ENCODE measurements at places on chromosomes 2 and 18.

DNA sequence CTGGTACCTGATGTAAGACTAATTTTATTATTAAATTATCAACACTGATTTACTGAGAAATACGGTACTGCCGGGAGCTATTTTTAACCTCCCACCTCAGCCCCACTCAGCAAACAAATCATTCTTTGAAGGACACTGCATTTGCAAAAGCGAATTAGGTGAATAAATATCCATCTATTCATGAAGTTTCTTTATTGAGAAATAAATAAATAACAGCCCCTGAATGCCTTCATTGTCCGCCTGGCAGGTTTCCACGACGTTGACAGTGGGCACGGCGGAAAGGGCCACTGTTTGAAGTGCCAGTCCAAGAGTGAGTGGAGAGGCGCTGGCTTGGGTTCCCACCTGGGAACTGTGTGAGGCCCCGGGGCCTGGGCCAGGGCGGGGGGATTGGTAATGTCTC is 15.7 kb downstream of the C1QL2 start:
- DNase-seq, result no peak

DNA sequence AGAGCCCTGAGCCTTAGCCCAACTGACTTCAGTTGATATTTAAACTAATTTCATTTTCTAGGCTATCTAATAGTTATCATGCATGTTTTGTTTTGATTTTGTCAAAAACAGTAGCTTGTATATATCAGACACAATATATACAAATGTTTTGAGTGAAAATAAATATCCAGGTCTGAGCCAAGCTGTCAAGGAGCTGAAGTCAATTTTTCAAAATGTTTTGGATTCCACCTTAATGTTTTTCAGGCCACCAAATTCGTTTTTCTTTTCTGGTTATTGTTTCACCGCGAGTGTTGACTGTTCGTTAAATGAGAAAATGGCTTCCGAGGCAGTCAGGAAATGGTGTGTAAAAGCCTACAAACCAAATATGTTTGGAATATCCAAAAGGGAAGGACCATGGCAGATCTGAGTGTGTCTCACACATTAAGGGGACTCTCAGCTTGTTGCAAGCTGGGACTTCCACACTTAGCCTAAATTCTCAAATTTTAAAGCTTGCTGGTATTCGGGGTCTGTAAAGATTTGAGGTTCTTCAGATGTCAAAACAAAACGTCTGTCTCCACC is 2.8 kb downstream of the HOXD12 start:
- DNase-seq, result no peak

GRCh38 chr2:158775273-158776027 is 19.7 kb upstream of the DAPL1 start:
- no peak for DNase-seq

DNA sequence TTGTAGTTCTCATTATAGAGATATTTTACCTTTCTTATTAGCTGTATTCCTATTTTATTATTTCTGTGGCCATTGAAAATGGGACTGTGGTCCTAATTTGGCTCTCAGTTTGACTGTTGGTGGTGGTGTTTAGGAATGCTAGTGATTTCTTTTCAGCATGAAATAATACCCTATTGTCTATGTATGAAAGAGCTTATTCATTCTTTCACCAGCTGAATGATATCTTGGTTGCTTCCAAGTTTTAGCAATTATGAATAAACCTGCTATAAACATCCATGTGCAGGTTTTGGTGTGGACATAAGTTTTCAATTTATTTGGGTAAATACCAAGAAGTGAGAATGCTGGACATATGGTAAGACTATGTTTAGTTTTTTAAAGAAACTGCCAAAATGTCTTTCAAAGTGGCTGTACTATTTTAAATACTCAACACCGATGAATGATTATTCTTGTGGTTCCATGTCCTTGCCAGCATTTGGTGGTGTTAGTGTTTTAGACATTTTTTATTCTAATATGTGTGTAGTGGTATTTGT is 501.6 kb upstream of the GYPC start:
- DNase-seq, result no peak

DNA sequence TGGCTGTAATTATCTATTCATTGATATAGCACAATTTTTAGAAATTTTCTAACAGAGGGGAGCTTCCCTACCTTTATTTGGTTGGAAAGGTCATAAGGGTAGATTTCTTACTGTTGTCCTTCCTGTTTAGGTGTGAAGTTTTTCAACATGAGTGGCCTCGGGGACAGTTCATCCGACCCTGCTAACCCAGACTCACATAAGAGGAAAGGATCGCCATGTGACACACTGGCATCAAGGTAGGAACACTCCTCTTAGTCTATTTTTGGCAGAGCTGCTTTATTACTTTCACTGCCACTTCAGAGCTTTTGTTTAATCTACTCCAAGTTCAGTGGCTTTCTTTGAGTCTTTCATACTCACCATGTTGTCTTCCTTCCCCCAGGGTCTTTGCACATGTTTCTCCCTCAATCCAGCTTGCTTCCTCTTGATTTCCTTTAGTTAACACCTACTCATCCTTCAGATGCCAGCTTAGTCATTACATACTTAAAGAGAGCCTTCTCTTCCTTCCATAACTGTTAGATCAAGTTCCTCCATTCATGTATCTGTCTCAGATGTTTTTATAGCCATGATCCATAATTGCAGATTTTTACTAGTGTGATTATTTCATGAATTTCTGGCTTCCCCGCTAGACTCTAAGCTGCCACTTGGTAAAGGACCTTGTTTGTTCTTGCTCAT is 134.5 kb downstream of the PTRHD1 start:
- DNase-seq, result no peak

DNA sequence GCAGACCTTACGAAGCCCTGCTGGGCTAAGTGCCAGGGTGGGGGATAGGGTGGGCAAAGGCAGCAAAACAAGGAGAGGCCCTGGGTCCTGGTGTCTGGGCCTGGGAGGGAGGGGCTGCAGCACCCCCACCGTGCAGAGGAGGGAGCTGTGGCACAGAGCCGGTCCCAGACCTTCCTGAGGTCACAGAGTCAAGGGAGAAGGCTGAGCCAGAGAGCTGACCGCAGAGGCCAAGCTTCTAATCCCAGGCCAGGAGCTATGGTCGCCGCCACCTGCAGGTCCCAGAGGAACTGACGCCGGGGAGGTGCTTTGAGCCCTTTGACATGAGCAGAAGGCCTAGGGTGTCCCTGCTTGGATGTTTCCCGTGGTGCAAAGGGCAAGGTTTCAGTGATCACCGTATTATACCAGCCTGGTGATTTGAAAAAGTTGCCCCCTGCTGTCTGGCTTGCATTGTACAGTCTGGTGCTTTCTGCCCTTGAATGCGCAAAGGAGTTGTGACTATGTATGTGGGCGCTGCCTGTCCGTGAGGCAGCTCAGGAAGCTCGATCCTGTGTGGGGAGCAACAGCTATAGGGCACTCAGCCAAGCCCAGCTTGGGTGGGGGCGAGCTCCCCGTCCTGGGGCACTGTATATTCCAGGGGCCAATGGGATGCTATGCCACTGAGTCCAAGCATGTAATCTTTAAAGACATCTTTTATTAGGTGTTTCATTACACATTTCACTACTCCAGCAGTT is 44.3 kb downstream of the EDAR start:
- DNase-seq, result no peak

DNA sequence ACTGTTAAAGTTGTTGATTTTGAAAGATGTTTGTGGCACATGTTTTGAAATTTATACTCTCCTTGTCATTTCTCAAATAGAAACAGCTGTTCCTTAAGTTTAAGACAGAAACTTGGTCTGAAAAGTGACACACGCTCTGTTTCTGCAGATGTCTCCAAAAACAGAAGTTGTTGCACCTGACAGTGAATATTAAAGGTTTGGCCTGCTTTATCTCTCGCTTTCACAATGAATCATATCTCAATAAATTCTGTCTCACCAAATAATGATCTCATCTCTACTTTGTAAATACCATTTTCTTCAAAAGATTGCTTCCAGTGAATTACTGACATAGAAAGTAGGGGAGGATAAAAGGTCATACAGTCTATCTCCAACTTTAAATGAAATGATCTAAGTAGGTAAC is 294.9 kb upstream of the SYT4 start:
- no peak for DNase-seq

- DNase-seq, result no peak
These were observed 35.3 kb downstream of the TCF4 start for GRCh38 chr18:55552526-55553189.

DNA sequence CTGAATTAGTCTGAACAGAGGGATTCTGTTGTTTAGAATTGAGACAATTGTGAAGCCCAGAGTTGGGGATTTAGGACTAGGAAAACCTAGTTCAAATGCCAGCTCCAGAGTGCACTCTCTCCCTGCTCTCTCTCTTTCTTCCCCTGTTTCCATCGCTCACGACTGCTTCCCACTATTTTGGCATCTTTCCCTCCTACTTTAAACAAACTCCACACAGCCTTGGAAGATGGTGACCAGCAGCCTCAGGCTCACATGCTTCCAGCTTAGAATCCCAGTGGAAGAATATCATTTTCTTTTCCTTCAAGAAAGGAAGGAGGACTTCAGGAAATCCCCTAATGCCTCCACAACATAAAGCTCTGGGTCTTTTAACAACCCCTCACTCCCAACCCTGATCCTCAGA is 6.1 kb upstream of the DNMT3A start:
- DNase-seq, result no peak

- DNase-seq, result no peak
These were observed 37.9 kb downstream of the INHBB start for GRCh38 chr2:120383631-120384340.

DNA sequence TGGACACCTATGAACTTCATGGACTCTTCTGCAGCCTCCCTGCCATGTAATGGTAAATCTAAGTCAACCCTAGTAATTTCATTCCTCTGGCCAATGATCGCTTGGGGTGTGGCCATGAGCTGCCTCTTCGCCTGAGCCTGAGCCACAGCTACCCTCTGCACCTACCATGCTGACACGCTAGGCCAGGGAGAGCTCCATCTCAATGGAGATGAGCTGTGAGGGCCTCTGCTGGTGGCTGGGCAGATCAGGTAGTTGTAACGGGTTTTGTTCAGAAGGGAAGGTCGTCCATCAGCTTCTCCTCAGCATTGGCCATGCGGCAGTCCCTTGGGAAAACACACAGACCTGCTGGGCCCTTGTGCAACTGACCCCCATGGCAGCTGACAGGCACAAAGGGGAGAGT is 24.4 kb downstream of the MPHOSPH10 start:
- DNase-seq, result no peak

DNA sequence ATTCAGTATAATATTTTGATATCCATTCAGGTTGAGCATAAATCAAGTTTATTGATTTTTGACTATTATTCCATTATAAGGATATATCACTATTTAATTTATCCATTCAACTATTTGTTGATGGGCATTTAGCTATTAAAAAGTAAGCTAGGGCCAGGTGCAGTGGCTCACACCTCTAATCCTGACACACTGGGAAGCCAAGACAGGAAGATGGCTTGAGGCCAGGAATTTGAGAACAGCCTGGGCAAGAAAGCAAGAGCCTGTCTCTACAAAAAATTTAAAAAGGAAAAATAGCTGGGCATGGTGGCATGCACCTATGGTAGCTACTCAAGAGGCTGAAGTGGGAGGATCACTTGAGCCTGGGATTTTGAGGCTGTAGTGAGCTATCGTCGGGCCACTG is 183.5 kb downstream of the HNMT start:
- DNase-seq, result no peak

GRCh38 chr2:191041418-191042161 is 27.6 kb upstream of the STAT1 start:
- DNase-seq, result no peak

- no peak for DNase-seq
These were observed 27.3 kb upstream of the MLPH start for GRCh38 chr2:237459741-237460174.

DNA sequence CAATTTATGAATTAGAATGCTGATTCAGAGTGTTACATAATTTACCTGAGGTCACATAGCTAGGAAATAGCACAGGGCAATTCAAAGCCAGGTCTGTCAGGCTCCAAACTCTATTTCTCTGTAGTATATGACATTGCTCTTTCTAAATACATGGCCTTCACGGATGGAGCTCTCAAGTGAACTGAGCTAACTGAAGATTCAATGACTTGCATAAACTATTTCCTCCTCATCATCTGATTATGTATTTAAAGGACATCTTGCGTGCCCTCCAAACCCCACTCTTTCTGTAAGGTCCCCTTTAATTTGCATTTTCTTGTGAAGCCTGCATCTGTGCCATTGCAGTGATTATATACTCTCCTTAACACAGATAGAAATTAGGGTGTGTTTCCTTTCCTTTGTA is 537.4 kb upstream of the VRK2 start:
- DNase-seq, result no peak

DNA sequence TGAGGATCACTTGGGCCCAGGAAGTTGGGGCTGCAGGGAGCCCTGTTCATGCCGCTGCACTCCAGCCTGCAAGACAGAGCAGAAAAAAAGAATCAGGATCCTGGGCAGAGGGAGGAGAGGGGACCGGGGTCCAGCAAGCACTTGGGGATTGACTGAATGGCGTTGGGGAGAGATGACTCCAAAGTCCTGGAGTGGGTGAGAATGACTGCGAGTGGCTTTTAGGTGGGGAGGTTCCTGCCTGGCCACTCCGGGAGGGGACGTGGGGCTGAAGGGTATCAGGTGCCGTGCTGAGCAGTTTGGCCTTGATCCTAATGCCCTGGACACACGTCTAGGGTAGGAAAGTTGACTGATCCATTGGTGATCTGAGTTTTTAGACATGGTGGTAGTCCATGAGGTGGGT is 3.5 kb upstream of the NFATC1 start:
- DNase-seq, result no peak

- DNase-seq, result no peak
These were observed 38.4 kb downstream of the PELI1 start for GRCh38 chr2:64105670-64106461.

- DNase-seq, result no peak
These were observed 59.8 kb downstream of the BCL2 start for GRCh38 chr18:63259567-63260379.

GRCh38 chr2:124999906-125000305 is 974.8 kb downstream of the CNTNAP5 start:
- no peak for DNase-seq

DNA sequence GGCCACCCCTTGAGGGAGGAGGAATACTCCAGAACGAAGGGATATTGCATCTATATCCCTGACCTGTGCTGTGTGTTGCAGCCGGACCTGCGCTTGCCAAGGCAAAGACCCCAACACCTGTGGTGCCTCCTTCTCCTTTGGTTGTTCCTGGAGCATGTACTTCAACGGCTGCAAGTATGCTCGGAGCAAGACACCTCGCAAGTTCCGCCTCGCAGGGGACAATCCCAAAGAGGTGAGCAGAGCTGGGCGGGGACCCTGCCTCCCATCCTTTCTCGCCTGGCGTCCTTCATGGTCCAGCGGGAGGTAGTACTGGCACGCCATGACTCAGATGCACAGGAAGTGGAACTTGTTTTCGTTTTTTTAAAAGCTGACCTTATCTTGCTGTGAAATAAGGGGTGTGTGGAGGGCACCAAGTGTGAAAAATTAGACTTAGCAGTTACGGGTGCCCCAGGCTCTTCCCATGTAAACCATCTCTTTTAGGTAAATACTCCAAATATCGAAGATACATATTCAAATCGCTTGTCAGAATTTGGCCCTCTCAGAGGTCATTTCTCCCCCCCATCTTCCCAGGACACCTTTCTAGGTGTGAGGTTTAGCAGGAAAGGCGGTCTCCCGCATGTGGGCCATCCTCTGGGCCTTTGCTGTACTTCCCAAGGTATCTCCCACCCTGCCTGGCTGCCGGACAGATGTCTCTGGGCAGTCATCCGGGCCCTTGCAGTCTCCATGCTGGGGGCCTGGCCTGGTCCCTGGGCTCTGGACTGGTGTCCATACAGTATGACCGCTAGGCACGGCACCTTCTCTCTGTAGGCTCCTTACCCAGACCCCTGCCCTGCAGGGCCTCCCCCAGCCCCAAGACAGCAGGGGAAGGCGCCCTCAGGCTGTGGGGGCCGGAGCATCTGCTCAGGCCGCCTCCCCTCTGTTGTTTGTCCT is 57.6 kb downstream of the BOLA3 start:
- DNase-seq, result no peak
